ENCODE measurements at places on chromosomes 13 and 19.
A peak's percentile ranks its signal among the peaks of the same experiment; 100 is the strongest.

- DNase-seq: peak; percentile 15
These were observed 83.2 kb upstream of the IRS2 start for GRCh38 chr13:109869312-109870237.

DNA sequence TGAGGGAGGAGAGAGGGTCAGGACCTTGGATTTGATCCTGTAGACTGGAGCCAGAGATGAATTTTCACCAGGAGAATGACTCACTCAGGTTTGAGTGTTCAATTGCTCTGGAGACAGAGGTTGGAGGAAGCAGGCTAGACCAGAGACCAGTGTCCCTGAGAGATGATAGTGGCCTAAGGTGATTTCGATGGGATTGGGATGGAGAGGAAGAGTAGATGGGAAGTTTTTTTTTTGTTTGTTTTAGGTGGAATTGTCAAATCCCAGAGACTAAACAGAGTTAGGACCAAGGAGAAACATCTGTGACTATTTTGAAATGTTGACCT lies 2.3 kb downstream of the CEBPG start:
- DNase-seq: no peak

DNA sequence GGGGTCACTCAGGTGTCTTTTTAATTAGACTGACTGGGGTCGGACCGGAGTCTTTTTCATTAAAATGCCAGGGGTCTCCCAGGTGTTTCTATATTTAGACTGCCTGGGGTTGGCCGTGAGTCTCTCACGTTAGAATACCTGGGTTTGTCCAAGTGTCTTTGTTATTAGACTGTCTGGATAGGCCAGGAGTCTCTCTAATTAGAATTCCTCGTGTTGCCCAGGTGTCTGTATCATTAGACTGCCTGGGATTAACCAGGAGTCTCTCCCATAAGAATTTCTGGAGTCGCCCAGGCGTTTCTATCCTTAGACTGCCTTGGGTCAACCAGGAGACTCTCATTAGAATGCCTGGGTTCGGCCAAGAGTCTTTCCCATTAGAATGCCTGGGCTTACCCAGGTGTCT lies 1445.7 kb downstream of the UQCRFS1 start:
- no peak for DNase-seq

DNA sequence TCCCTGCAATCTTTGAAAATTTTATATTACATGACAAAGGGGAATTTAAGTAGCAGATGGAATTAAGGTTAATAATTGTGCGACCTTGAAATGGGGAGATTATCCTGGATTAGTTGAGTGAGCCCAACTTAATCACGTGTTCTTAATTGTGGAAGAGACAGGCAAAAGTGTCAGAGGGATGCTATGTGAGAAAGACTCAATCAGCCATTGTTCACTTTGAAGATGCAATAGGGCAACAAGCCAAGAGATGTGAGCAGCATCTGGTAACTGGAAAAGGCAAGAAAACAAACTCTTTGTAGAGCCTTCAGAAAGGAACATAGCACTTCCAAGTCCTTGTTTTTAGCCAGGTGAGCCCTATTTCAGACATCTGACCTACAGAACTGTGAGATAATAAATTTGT lies 247.7 kb downstream of the SLITRK1 start:
- DNase-seq: no peak

GRCh38 chr13:106660746-106661625 lies 93.0 kb upstream of the ARGLU1 start:
- DNase-seq: no peak

DNA sequence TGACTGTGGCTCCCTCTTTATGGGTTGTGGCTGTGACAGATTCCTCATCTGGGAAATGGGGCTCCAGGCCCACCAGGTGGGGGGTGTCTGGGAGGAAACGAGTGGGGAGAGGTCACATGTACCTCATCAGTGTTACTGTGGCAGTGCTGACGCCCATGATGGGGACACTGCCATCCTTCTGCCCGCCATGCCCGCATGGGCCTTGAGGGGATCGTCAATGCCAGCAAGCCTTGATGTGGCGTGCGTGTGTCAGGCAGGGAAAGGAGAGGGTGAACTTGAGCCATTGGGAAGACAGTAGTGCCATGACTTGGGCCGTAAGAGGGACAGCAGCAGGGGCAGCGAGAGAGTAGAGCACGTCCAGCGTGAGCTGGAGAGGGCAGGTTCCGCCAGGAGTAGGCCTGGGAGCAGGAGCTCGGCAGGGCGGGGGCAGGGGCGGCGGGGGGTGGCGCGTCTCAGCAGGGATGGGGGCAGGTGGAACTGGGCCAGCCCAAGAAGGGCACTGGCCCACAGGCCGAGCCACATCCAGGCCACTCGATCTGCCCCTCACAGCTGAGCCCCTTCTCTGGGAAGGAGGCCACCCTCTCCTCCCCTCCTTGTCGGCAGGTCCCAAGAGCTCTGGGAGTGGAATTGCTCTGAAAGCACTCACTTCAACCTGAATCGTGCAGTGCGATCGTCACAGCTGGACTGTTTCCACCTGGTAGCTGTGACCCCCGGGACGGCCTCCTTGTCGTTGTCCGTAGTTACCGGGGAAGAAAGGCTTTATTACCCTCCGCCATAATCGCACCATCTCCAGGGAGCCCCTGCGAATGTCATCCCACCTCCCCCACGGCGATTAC lies 9.9 kb downstream of the KLHL26 start:
- no peak for DNase-seq

DNA sequence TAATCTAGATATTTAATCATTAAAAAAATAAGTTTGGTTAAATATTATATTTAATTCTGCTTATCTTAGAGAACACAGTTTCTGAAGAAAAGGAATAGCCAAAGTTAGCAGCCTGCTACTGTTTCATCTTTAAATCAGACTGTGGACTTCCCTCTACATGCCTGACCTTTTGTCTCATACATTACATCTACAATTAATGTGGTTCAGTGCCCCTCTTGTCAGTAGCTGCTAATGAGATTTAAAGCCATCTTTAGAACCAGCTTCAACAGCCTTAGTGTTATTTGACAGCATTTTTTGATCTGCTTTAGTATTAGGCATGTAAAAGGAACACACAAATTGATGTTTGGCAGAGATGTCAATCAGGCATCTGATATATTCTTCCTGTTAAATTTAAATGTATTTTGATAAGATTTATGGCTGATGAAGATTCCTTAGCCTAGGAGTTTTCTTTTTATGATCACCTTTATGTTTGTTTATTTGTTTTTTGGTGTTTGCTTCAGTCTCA lies 1925.8 kb upstream of the PRR20A start:
- DNase-seq: no peak

GRCh38 chr19:28504139-28504538 lies 708.8 kb downstream of the UQCRFS1 start:
- no peak for DNase-seq

DNA sequence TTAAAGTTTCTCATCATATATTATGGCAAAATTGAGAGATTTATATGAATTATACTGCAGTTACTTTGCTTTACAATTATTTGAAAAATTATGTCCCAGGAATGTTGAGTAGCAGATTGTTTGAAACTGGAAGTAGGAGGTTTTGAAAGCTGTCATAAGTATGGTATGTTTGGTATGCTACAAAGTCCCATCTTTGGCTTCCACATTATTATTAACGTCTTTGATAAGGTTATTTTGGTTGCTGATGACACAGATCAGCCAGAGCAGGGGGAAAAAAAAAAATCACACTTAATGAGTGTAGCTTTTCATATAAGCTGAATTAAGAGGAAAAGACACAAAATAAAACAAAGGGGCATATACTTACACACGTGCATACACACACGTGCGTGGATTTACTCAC lies 130.1 kb downstream of the SLITRK1 start:
- DNase-seq: no peak

- no peak for DNase-seq
These were observed 128.5 kb downstream of the KDM4B start for GRCh38 chr19:5097331-5097930.

DNA sequence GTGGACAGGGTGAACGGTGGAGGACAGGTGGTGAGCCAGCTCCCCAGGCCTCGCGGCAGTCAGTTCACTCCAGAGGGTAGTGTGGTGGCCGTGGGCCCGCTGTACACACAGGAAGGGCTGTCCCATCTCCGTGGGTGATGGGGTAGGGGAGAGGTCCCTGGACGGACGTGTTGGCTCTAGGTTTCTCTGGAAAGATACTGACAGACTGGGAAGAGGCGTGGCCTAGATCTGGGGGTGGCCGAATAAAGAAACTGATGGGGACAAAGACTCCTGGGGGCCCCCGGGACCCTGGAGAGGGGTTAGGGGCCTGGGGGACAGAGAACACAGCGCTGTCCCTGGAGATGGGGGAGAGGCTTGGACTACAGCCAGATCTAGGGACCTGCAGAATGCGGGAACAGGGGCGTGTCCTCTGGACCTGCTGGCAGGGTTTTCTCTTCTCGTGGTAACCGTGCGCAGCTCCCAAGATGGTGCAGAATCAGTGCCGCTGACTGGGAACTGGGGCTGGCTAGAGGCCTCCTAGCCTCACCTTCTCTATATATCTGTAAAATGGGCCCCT lies 4.0 kb upstream of the PRAM1 start:
- no peak for DNase-seq

- no peak for DNase-seq
These were observed 18.6 kb upstream of the LMTK3 start for GRCh38 chr19:48530066-48530720.

DNA sequence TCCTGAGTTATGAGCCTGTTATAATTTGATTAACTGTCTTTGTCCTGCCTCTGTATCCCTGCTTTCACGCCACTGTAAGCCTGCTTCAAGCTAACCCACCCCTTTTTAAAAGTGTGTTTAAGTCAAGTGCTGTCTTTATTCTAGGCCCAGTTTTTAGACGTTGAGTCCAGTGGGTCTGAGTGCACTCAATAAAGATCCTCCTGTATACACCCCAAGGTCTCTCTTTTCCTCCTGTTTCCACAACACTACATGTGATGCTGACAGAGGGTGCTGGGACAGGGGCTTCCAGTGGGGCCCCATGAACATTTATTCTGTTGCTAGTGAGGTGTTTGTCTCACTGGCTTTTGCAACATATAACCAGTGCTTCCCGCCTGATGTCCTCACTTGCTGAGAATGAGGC lies 6.7 kb upstream of the F2RL3 start:
- no peak for DNase-seq

- no peak for DNase-seq
These were observed 8.6 kb upstream of the C5AR2 start for GRCh38 chr19:47323409-47323808.

DNA sequence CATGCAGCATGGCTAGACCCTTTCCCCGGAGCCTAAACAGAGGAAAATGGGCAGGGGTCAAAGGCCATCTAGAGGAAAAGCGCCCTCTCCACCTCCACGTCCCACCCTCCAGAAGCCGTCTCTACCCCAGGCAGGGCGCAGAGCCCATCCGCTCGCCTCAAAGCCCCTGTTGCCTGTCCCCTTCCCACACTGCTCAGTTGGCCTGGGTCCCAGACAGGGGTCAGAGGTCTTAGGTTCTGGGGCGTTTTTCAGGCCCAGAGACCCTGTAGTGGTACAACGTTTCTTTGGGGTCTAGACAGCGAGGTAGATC lies 285 bp downstream of the TMEM143 start:
- no peak for DNase-seq

DNA sequence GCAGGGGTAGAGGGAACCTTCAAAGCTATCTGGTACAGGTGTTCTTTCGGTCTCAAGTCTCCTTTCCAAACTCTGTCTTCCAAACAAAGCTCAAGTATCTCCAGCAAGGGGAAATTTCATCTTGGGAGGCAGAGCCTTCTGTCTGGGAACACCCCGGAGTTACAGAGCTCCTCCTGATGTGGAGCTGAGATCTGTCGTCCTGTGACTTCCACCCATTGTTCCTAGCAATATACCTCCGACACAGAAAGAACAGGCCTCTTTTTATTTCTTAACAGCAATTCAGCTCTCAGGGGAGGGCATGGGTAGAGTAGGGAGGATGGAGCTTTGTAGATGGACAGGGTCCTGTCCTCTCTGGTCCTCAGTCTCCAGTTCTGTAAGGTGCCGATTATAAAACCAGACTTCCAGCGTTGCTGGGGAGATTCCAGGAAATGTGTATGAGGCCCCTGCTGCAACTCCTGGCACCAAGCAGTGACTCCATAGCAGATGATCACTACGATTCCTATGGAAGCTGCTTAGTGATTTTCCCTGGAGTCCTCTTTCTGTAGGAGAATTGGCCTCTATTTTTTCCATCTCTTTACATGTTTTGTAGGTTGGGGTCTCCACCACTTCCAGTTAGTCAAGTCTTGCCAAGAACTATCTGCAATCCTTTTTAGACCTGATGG lies 56.0 kb upstream of the ARGLU1 start:
- DNase-seq: no peak

DNA sequence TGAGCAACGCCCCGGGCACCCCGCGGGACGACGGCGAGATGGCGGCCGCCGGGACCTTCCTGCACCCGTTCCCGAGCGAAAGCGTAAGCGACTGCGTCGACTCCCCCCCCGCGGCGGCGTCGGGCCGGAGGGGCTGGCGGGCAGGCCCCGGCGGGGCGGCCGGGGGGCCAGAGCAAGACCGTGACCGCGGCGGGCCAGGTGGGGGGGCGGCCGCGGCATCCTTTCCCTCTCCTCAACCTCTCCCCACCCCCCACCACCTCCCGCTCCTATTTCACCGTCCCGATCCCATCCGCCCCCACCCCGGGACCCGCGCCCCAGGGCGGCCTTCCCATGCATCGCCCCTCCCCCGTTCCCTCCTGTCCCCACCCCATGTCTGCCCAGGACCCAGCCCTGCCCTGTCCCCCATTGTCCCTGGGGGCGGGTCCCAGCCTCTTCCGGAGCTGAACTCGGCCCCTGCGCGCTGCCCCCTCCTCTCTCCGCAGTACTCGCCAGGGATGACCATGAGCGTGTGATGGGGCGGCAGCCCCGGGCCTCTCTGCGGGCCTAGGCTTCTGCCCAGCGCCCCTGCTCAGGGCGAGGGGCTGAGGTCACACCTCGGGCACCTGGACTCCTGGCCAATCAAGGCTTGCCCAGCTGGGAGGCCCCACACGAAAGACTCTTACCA lies 4.1 kb downstream of the ISYNA1 start:
- no peak for DNase-seq

DNA sequence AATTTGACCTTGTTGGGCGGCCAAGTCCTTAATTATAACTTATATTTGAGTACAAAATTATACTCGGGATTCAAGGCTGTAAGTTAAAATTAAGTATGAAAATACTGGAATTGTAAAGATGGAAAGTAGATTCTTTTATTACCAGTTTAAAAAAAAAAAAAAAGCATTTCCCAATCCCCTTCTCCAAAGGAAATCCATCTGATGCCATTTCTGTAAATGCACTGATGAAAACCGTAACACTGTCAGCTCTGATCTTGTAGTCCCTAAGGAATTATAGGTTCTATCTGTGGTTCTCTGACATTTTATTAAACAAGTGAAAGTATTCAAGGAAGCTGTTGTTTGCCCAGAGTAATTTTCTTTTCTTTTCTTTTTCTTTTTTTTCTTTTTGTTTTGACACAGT lies 41.6 kb upstream of the HNRNPA1L2 start:
- DNase-seq: no peak

GRCh38 chr19:51352783-51353360 lies 10.9 kb upstream of the VSIG10L start:
- no peak for DNase-seq

Data from activated T-cell treated with anti-CD3 and anti-CD28 coated beads for 48 hours (primary cell).